ENCODE measurements at places on chromosomes 1 and 21. TPM values are rescaled to one million over a fixed set of nuclear protein-coding genes. Genes with fewer than 3 reads are reported as not detected.

The INAVA gene
- 1.8 TPM for total RNA-seq

GRCh38 chr1:223248770-223249140 lies 105.7 kb upstream of the TLR5 start:
- H3K27ac ChIP-seq, result no peak overlapping the region
- no peaks in the 10 kb centered on the region for H3K4me1 ChIP-seq

- no peak overlapping the region for H3K4me3 ChIP-seq
- no peak overlapping the region for H3K27ac ChIP-seq
- H3K4me1 ChIP-seq, result peaks cover 11% of the 10 kb centered on the region
- no peak for DNase-seq
- H3K27me3 ChIP-seq, result no peaks in the 10 kb centered on the region
- no peaks in the 10 kb centered on the region for H3K36me3 ChIP-seq
These were observed 110.3 kb downstream of the PTPN14 start for GRCh38 chr1:214441119-214441518.

- peak overlapping the region; percentile 75 for H3K27ac ChIP-seq
- DNase-seq, result peak; percentile 64
- peaks cover 13% of the 10 kb centered on the region for H3K4me1 ChIP-seq
- no peaks in the 10 kb centered on the region for H3K27me3 ChIP-seq
- H3K4me3 ChIP-seq, result peak overlapping the region; percentile 9
- no peaks in the 10 kb centered on the region for H3K36me3 ChIP-seq
These were observed 73.3 kb downstream of the HSF2BP start for GRCh38 chr21:43585924-43586413.

DNA sequence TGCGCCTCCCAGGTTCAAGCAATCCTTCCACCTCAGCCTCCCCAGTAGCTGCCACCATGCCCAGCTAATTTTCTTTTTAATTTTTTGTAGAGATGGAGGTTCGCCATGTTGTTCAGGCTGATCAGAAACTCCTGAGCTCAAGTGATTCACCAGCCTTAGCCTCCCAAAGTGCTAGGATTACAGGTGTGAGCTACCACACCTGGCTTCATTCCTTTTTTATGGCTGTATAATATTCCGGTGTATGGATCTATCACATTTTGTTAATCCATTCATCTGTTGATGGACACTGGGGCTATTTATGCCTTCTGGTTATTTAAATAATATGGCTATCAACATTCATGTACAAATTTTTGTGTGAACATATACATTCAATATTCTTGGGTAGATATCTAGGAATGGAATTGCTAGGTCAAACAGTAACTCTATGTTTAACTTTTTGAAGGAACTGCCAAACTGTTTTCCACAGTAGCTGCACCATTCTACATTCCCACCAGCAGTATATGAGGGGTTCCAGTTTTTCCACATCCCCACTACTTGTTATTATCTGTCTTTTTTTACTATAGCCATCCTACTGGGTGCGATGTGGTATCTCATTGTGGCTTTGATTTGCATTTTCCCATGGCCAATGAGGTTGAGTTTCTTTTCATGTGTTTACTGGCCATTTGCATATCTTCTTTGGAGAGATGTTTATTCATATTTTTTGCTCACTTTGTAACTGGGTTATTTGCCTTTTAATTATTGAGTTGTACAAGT lies 11.0 kb downstream of the SLC27A3 start:
- no peak for DNase-seq
- H3K36me3 ChIP-seq, result no peaks in the 10 kb centered on the region
- H3K4me3 ChIP-seq, result no peak overlapping the region

- H3K4me3 ChIP-seq, result no peak overlapping the region
- peaks cover 29% of the 10 kb centered on the region for H3K36me3 ChIP-seq
- no peak for DNase-seq
- H3K4me1 ChIP-seq, result peaks cover 23% of the 10 kb centered on the region
- H3K27me3 ChIP-seq, result no peaks in the 10 kb centered on the region
These were observed 56.1 kb upstream of the SDC3 start for GRCh38 chr1:30964706-30965105.

DNA sequence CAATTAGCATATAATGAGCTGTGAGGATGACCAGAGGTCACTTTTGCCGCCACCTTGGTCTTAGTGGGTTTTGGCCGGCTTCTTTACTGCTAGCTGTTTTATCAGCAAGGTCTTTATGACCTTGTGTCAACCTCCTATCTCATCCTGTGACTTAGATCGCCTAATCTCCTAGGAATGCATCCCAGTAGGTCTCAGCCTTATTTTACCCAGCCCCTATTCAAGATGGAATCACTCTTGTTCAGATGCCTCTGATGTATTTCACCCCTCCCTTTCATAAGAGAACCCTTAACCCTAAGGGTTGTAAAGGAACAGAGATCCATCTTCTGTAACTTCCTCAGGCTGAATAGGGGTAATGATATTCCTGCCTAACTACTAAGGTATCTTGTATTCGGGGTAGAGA lies 58.9 kb upstream of the PALMD start:
- H3K27ac ChIP-seq, result no peak overlapping the region
- no peaks in the 10 kb centered on the region for H3K27me3 ChIP-seq
- H3K4me3 ChIP-seq, result no peak overlapping the region
- no peaks in the 10 kb centered on the region for H3K36me3 ChIP-seq

Data from thoracic aorta (tissue), 2 donors.